Epithelial cell of umbilical artery (primary cell): ENCODE measurements at places on chromosomes 2 and 18. TPM values are rescaled to one million over a fixed set of nuclear protein-coding genes. Genes with fewer than 3 reads are reported as not detected.

The PLCD4 gene
- total RNA-seq = 0.97 and 2.1 TPM in 2 replicates

The DSG4 gene
- total RNA-seq = not detected in 2 replicates

The SKOR2 gene
- total RNA-seq = not detected in 2 replicates

The MROH2A gene
- not detected in 2 replicates for total RNA-seq

The OSR1 gene
- total RNA-seq = under 0.01 TPM in 1 of 2 replicates, not detected in the other

The SMYD1 gene
- not detected in 2 replicates for total RNA-seq

The GALNT3 gene
- total RNA-seq = 0.32 TPM in 1 of 2 replicates, not detected in the other

The RIT2 gene
- not detected in 2 replicates for total RNA-seq

The CPLX4 gene
- not detected in 2 replicates for total RNA-seq

The TIGD1 gene
- total RNA-seq = 1.6 and 2.0 TPM in 2 replicates

The CD28 gene
- total RNA-seq = not detected in 2 replicates

The GPR39 gene
- not detected in 2 replicates for total RNA-seq

The ASXL3 gene
- 0.32 TPM in 1 of 2 replicates, not detected in the other for total RNA-seq

The PTPRN gene
- total RNA-seq = under 0.01 and 1.5 TPM in 2 replicates

The C2orf49 gene
- total RNA-seq = 19.5 and 31.5 TPM in 2 replicates

The PRKAG3 gene
- not detected in 2 replicates for total RNA-seq

The RAX gene
- not detected in 2 replicates for total RNA-seq

The SERPINB3 gene
- not detected in 2 replicates for total RNA-seq

The TMEM163 gene
- 1.9 and 4.3 TPM in 2 replicates for total RNA-seq

The ACMSD gene
- not detected in 2 replicates for total RNA-seq

The RALB gene
- 225 and 284 TPM in 2 replicates for total RNA-seq

The POMC gene
- total RNA-seq = 1.3 and 3.5 TPM in 2 replicates

The PROKR1 gene
- total RNA-seq = not detected in 2 replicates

The GAREM2 gene
- 0.61 and 0.65 TPM in 2 replicates for total RNA-seq

The LYPD6B gene
- not detected in 2 replicates for total RNA-seq

The POU3F3 gene
- total RNA-seq = not detected in 2 replicates

The BMP10 gene
- not detected in 2 replicates for total RNA-seq

The CNDP1 gene
- not detected in 2 replicates for total RNA-seq

The TRIB2 gene
- 8.2 and 12.7 TPM in 2 replicates for total RNA-seq

The NAT8 gene
- total RNA-seq = not detected in 2 replicates

The TMEM200C gene
- 2.3 and 2.6 TPM in 2 replicates for total RNA-seq

The TUBB8B gene
- total RNA-seq = not detected in 2 replicates

The VWA3B gene
- total RNA-seq = not detected in 2 replicates

The GATA6 gene
- total RNA-seq = 7.6 and 8.1 TPM in 2 replicates

The SPHKAP gene
- under 0.01 TPM in 1 of 2 replicates, not detected in the other for total RNA-seq

The REEP1 gene
- under 0.01 TPM in 1 of 2 replicates, not detected in the other for total RNA-seq

The SLC5A7 gene
- total RNA-seq = not detected in 2 replicates

The FKBP7 gene
- 25.4 and 25.7 TPM in 2 replicates for total RNA-seq

The REG1A gene
- total RNA-seq = not detected in 2 replicates

The MYO5B gene
- total RNA-seq = under 0.01 and 1.1 TPM in 2 replicates

The ICOS gene
- total RNA-seq = not detected in 2 replicates

The REG3G gene
- total RNA-seq = not detected in 2 replicates

The PLA2R1 gene
- 14.4 and 16.2 TPM in 2 replicates for total RNA-seq

The FOXI3 gene
- not detected in 2 replicates for total RNA-seq

The HRH4 gene
- total RNA-seq = not detected in 2 replicates

The IL18R1 gene
- total RNA-seq = 1.3 and 3.0 TPM in 2 replicates

The SLC4A3 gene
- total RNA-seq = under 0.01 TPM in 1 of 2 replicates, not detected in the other

The RUFY4 gene
- not detected in 2 replicates for total RNA-seq

The FSHR gene
- not detected in 2 replicates for total RNA-seq

The SPEG gene
- 0.30 and 0.32 TPM in 2 replicates for total RNA-seq

The CHRNG gene
- total RNA-seq = not detected in 2 replicates

The ACADL gene
- total RNA-seq = not detected in 2 replicates

The EIF2AK2 gene
- total RNA-seq = 23.7 and 98.2 TPM in 2 replicates

The DOK6 gene
- under 0.01 TPM in 1 of 2 replicates, not detected in the other for total RNA-seq

The DPYSL5 gene
- total RNA-seq = not detected in 2 replicates

The VIT gene
- 0.76 and 1.3 TPM in 2 replicates for total RNA-seq

The ARHGAP25 gene
- total RNA-seq = 0.32 and 1.4 TPM in 2 replicates

The CPS1 gene
- total RNA-seq = 0.65 and 1.8 TPM in 2 replicates
